ENCODE measurements at places on chromosomes 13 and 19.

- no peak for DNase-seq
Measured at GRCh38 chr19:28388988-28389387, 824.0 kb downstream of the UQCRFS1 start.

- no peak for DNase-seq
Measured at GRCh38 chr19:50377517-50377916, 1.3 kb downstream of the NR1H2 start.

DNA sequence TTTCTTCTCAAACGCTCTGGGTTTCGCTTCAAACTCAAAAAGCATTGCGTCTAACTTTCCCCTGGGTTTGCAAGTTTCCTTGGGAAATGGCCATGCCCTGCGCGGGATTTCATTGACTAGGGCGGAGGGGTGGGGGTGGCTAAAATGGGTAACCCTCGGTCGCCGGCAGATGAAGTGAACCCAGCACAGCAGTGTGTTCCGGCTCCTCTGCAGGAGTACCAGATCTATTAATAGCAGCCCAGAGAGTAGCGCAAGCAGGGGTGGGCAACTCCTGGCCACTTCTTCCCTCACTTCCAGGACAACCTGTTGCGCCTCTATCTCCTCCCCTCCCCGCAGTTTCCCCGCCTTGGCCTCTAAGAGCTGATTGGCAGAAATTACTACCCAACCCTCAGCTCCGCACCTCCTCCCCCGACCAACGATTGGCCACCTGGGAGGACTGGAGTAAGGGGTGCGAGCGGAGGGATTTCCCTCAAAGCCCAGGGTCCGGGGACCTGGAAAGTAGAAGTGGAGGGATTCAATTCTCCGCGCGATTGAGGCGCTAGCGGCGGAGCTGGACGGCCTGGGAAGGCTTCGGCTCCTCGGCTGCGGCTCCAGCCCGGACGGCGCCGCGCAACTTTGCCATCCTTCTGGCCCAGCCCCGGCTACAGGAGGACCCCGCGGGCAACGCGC, at the start of gene FREM2:
FREM2 (plus strand) TSS at position 501 of the 669 bp plus-strand sequence. CDS start 268 bp downstream, outside the sequence.
- no peak for DNase-seq

GRCh38 chr19:44875666-44876451, 15.2 kb upstream of the TOMM40 start:
- no peak for DNase-seq

DNA sequence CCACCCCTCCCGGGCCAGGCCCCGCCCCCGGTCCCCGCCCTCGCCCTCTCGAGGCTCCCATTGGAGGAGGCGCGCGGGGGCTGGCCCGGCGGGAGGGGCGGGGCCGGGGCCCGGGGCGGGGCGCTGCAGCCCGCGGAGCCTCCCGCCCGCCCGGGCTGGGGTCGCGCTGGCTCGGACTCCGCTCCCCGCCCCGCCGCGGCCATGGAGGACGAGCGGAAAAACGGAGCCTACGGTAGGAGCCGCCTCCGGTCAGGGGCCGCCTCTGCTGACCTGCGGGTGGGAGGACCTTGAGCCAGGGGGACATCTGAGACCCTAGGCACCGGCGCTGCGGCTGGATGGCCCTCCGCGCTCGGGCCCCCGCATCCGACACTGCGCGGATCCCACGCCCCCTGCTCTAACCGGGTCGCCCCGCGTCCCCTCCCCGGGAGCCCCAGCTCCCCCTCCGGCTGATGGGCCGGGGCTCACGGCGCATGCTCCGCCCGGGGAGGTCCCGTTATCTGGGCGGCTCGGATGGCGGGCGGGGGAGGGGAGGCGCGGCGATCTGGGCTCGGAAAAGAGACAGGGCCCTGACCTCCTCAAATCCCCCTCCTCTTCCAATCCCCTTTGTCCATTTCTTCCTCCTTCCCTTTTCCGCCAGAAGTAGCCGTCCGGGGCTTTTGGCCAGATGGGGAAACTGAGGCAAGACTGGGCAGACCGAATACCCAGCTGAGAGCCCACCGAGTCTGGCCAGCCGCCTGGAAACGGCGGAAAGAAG, 15.4 kb upstream of the AP1M2 start:
- peak; percentile 82 for DNase-seq

- no peak for DNase-seq
Measured at GRCh38 chr19:19261350-19262189, 11.5 kb downstream of the TM6SF2 start.

DNA sequence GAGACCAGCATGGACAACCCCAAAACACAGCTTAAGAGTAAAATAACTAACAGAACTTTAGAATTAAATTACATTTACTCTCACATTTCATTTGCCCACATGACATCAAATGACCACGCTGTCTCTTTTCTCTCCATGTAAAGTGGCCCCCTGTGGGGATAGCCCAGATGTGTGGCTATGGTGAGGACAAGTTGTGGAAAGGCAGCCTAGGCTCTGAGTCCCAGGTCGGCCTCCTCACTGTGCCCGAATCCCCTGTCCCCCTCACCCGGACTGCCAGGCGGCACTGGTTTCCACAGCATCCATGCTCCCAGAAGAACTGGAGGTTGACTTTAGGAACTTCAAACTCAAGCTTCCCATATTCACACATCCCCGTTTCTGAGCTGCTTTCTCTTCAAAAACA, 111.8 kb upstream of the UQCRFS1 start:
- DNase-seq, result no peak

DNA sequence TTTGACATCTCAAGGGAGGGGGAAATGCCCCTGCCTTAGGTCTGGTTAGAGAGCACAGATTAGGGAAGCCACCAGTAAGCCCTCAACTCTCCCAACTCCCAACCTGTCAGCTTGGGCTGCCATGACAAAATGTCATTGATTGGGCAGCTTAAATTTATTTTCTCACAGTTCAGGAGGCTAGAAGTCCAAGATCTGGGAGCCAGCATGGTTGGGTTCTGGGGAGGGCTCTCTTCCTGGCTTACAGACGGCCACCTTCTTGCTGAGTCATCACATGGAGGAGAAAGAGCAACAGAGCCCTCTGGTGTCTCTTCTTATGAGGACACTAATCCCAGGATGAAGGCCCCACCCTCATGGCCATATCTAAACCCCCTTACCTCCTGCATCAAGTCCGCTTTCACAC, 24.2 kb downstream of the C19orf12 start:
- no peak for DNase-seq

DNA sequence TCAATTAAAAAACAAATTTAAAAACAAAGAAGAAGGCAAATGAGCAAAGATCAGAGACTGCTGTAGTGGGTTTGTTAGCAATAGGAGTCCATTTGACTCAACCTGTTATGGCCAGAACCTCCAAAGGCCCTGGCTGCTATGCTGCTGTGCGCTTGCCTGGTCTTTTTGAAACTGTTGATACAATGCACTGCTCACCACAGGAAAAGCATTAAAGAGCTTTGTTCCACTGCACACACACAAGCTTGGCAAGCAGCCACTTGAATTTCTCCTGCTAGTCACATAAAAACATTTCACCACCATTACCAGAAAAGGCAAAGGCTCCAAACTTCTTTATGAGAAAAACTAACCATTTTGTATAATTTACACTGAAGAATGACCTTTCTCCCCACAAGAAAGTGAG, 132.2 kb downstream of the FREM2 start:
- DNase-seq, result no peak

All from stimulated activated CD8-positive, alpha-beta memory T cell treated with anti-CD3 and anti-CD28 coated beads, Interleukin-12 subunit alpha, Interleukin-12 subunit beta, amount 100 ng/mL, for 4 hours (primary cell).